ENCODE measurements at places on chromosomes 7 and 10. TPM values are rescaled to one million over a fixed set of nuclear protein-coding genes. Genes with fewer than 3 reads are reported as not detected.

The EBF3 gene
- polyA plus RNA-seq = 1.9 TPM

GRCh38 chr7:14833707-14834106, 68.8 kb downstream of the DGKB start:
- DNase-seq = no peak

GRCh38 chr10:71128311-71128980, 83.9 kb upstream of the UNC5B start:
- DNase-seq = no peak

DNA sequence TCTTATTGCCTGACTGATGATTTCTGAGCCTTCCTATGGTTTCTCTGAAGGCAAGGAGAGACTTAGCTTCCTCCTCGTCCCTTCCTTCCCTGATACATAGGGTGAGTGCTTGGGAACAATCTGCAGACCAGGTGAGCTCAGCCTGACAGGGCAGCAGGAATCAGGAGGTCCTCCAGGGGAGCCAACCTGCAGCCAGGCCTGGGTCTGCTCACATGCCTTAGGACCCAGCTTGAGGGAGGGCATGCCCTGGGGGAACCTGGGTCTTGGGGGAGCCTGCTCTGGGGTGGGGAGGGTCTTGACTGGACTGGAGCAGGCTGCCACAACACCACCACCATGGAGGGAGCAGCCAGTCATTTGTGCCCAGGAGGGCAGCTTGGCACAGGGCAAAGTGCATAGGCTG, 57.7 kb downstream of the LRRC18 start:
- DNase-seq = no peak

All from renal pelvis (tissue), 12 donors.